ENCODE measurements at places on chromosomes 13 and 19.
A peak's percentile ranks its signal among the peaks of the same experiment; 100 is the strongest.

DNA sequence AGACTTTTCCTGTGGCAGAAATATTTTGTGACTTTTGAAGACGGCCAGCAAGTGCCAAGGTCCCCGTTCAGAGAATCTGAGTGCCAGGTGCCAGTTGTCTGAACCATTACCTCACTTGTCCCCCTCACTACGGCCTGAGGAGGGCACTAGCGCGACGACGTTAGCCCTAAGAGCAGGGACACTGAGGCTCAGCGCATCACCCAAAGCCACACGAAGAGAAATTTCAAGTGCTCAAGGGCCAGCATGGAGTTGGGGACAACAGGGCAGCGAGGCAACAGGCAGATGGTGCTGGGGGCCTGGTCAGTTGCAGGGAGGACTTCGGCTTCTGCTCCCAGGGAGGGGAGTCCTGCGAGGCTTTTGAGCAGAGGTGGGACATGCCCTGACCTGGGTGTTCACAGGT is 9.5 kb upstream of the TYK2 start:
- no peak for DNase-seq

DNA sequence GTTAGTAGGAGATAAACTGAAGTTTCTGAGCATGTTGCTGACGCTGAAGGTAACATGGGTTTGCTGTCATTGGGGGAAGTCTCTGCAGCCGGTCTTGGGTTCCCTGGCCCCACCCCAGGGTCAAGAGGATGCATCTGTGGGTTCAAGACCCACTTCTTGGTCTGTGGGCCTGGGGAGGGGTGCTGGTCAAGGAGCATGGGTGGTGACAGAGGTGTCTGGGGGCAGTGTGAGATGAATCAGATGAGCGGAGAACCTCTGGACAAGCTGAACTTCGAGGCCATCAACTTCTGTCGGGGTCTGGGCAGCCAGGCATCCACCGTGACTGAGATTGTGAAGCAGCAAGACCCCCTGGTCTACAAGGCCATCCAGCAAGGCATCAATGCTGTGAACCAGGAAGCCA is 51.9 kb downstream of the ACSBG2 start:
- no peak for DNase-seq

- DNase-seq: peak; percentile 41
Observed at GRCh38 chr13:99542788-99543406, 41.6 kb downstream of the TM9SF2 start.

DNA sequence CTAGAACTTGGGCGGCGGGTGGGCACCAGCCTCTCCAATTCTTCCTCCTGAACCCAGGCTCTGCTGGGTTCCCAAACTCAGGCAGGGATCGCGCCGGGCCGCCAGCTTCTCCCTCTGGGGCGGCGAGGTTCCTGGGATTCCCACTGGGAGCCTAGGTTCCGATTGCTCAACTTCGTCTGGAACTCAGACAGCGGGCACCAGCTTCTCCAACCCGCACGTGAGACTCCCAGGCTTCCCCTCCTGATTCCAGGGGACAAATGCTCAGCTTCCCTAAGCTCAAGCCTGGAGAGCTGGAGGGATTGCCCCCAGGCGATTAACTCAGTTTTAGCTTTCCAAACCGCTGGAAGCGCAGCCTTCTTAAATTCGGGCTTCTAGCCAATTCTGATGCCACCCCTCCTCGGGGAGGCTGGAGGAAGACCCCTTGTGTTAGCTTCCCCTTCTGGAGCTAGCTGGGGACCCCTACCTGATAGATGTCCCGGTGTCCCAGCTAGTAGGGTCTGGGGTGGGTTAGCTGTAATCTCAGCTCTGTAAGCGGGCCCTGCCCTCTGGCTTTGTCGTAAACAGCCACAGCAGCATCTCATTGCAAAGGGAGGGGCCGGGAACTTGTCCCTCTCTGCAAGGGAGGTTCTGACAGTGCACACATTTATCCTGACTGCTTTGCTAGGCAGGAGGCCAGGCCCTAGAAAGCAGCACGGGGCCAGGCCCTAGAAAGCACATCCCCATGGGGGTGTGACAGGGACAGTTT is 671 bp downstream of the MCOLN1 start:
- DNase-seq: no peak

DNA sequence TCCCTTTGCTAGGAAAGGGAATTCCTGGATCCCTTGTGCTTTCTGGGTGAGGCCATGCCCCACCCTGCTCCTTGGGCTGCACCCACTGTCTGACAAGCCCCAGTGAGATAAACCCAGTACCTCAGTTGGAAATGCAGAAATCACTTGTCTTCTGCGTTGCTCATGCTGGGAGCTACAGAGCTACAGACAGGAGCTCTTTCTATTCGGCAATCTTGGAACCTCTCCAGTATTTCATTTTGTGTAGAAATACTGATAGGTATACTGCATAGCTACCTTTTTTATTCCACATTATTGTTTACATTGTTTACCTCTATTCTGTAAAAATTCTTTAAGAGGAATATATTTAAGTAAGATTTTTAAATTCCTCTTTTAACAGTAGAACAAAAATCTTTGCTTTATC is 302.5 kb upstream of the SLITRK5 start:
- no peak for DNase-seq

GRCh38 chr19:58227964-58228584 is 640 bp upstream of the ZNF544 start:
- no peak for DNase-seq

DNA sequence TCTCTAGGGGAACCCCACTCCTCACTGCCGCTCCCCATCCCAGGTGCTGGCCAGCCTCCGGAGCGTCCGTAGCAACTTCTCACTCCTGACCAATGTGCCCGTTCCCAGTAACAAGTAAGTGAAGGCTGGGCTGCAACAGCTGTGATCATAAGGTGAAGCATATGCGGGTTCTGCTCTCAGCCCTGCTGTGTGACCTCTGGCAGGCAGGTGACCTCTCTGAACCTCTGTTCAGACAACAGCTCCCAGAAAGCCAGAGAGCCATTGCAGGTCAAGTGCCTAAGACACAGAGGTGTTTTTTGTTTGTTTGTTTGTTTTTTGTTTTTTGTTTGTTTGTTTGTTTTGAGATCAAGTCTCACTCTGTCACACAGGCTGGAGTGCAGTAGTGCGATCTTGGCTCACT is 28.7 kb downstream of the PDE4A start:
- DNase-seq: no peak

GRCh38 chr19:48817585-48818124 is 6.8 kb upstream of the BCAT2 start:
- DNase-seq: no peak

DNA sequence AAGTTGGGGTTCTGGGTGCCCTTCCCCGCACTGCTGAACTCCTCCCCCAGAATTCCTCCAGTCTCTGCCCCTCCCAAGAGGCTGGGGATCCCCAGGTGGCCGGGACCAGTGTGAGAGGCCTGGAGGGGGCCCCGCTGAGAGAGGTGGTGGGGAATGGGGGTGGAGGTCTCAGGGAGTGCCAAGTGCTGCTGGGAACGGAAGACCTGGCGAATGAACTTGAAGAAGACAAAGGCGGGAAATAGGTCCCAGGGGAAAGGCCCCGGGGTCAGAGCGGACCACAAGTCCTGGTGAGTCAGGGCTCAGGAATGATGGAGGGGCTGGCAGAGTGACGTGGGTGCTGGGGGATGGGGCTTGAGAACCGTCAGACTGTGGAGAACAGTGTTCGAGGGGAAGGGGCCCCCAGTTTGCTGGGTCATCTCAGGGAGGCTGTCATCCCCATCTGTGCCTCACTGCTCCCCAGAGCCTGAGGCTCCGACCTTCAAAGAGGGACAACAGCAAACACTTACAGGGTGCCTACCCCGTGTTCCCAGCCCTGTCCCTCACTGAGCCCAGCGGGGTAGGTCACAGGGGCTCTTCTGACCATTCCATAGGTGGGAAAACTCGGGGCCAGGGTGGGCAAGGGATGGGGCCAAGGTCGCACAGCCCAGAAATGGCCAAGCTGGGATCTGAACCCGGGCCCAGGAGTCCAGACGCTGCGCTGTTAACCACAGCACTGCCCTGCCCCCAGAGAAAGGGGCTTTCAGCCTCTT is 16.0 kb upstream of the SEMA6B start:
- no peak for DNase-seq

- DNase-seq: no peak
Observed at GRCh38 chr13:94707400-94708021, 4.8 kb downstream of the SOX21 start.

DNA sequence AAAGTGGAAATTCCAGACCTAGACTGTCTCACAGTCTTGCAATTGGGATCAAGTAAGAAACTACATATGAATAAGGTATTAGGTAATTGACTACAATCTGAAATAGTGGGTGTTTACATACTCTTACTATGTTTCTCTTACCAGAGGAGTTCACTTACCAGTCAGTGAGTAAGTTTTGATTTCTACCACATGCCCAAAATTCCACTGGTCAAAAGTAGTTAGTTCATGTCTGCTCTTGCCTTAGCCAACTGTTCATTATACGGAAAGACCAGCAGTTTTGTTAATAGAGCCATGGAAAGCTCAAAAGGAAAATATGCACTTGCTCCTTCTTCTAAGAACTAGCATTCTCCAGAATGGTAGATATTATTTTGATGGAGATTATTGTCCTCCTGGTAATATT is 490.8 kb downstream of the RFC3 start:
- no peak for DNase-seq

DNA sequence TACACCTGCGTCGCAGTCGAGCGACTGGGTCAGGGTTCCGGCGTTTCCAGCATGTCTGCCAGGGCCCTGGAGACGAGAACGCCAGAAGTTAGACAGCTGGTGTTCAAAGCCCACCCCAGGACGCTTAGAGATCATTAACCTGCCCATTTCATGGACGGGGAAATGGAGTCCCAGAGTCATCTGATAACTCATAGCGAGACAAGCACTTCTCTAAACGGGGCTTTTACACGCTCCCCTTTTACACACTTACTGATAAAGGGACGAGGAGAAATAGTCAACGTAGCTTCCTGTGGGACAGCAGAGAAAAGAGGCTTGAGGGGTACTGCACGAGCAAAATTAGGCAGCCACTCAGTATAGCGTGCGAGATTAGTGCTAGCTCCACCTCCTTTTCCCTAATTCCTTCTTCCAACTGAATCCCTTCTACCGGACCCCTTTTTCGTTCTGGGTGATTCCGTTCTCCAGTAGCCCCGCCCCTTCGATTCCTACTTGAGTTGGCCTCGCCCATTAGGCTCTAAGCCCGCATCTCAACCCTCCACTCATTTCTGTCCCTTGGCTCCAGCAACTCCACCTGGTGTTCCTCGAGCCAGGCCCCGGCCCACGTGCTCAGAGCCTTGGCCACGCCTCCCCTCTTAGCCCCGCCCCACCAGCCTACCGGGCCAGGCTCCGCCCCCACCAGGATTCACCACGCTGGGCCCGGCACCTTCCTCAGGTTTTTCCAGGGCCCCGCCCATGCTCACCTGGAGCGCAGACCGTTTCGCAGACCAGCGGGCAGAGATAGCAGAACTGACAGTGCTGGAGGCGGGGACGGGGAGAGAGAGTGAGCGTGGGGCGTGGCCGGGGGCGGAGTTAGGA is 3.7 kb downstream of the HRC start:
- no peak for DNase-seq

DNA sequence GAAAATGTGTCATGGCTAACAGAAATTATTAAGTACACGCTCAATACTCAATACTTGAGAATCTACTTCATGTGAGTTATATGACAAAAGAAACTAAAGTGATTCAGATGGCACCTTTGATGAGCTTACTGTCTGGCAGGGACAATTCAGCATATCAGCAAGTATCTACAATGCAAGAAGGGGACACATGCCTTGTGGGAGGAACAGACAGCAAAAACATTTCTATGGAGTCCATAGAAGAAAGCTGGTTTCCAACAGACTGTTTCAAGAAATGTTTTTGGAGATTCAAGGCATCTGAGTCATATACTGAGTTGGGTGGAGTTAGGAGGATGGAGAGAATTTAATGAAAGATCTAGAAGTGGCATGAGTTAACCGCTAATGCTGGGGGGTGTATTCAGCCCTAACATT is 54.7 kb downstream of the MBNL2 start:
- DNase-seq: no peak

GRCh38 chr19:1863328-1863637 is at the start of gene KLF16:
Gene KLF16 (minus strand): TSS chr19:1863579. CDS start chr19:1863497, 82 bp downstream.
- DNase-seq: no peak

GRCh38 chr13:44764302-44764692 is 188.2 kb upstream of the TSC22D1 start:
- DNase-seq: no peak

DNA sequence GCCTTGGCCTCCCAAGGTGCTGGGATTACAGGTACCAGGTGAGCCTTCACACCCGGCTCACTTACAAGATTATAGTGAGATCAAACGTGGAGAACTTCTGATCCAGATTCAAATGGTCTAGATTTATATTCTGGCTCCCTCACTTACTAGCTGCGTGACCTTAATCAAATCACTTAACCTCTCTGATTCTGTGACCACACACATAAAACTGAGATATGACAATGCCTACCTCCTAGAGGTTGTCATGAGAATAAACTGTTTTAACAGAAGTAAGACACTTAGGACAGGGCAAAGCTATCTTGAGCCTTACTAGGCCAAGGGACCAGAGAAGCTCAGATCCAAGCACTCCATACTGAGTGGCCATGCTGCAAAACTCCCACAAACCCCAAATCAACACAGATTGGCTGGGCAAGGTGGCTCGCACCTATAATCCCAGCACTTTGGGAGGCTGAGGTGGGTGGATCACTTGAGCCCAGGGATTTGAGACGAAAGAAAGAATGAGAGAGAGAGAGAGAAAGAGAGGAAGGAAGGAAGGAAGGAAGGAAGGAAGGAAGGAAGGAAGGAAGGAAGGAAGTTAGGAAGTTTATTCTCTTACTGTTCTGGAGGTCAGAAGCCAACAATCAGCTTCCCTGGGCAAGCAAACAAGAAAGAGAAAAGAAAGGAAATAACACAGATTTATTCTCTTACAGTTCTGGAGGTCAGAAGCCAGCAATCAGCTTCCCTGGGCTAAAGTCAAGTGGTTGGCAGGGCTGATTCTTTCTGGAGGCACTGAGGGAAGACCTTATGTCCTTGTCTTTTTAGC is 46.1 kb upstream of the MAP3K10 start:
- no peak for DNase-seq

- no peak for DNase-seq
Observed at GRCh38 chr13:97802213-97802612, 151.3 kb upstream of the IPO5 start.

GRCh38 chr13:31330236-31330635 is 130.5 kb downstream of the B3GLCT start:
- no peak for DNase-seq

DNA sequence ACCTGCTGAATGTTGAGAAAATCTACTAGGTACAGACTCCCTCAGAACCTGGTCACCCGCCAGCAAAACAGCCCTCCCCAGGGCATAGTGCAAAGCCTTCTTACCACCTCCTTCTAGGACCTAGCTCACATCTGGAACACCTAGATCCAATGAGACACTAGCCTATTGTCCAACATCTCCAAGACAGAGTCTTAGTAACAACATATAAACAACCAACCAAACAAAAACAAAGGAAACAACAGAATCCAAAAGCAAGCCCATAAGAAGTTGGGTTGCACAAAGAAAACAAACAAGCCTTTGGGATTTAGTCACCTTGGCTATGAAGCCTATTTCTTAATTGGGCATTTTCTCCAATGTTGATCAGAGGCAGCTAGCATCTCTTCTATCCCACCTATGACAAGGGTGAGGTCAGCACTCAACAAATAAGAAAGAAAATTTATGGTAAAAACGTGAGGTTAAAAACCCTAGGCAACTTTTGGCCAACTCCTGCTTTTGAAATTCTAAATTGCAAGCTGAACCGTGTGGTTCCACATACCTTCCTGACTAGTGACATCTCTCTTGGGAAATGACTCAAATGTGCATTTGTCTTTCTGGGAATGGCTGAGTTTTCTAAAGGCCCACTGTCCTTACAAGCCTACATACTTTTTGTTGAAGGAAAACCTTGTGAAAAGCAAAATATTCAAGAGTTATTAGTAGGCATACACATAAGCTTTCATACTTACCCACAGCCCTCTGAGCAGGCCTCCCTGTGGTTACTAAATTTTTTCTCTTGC is 66.7 kb downstream of the FAM216B start:
- DNase-seq: no peak

Measured in stimulated activated CD8-positive, alpha-beta memory T cell treated with anti-CD3 and anti-CD28 coated beads, Interleukin-15, amount 100 ng/mL, for 48 hours (primary cell).